ENCODE measurements at places on chromosomes 12 and 14.

GRCh38 chr14:81276073-81277069, 55.6 kb upstream of the GTF2A1 start:
- DNase-seq = peak; percentile 28

GRCh38 chr12:119869720-119870119, 7.4 kb downstream of the CIT start:
- DNase-seq = no peak

DNA sequence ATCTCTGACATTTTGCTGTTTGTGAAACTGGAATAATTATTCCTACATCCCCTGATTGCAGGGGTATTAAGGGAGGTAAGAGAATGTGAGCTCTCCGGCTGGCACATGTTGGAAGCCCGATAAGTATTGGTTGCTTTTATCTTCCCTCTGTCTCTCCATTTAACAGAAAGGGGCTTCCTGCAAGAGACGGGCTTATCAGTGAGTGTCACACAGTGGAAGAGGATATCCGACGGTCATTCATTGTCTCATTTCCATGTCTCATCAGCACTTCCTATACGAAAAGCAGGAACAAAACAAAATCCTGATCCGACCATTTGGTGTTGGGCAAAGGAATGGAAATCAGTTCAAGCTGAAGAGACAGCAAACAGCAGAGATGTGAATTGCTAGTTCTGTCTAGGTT, 10.7 kb downstream of the DYRK4 start:
- no peak for DNase-seq

- no peak for DNase-seq
Observed at GRCh38 chr12:31736472-31736871, 7.7 kb upstream of the AMN1 start.

- DNase-seq = no peak
Observed at GRCh38 chr14:91806716-91807115, 60.6 kb downstream of the TC2N start.

GRCh38 chr12:93883436-93884154, 206.4 kb downstream of the CRADD start:
- no peak for DNase-seq

DNA sequence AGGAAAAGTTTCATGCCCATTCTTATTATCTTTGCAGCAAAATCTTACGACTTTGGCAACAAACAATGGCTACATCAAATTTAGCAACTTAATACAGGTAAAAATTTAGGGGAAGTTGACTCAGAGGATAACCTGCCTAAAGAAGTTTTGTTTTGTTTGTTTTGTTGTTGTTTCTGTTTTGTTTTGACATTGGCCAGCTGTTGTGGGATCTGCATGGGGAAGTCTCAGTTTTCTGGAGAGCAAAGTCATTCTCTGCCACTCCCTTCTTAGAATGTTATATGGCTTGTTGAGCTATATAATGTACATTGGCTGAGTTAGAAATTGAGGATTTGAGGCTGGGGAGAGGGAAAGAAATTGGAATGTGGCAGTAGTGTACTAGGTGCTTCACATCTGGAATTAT, 109.5 kb downstream of the NT5DC3 start:
- DNase-seq = no peak

DNA sequence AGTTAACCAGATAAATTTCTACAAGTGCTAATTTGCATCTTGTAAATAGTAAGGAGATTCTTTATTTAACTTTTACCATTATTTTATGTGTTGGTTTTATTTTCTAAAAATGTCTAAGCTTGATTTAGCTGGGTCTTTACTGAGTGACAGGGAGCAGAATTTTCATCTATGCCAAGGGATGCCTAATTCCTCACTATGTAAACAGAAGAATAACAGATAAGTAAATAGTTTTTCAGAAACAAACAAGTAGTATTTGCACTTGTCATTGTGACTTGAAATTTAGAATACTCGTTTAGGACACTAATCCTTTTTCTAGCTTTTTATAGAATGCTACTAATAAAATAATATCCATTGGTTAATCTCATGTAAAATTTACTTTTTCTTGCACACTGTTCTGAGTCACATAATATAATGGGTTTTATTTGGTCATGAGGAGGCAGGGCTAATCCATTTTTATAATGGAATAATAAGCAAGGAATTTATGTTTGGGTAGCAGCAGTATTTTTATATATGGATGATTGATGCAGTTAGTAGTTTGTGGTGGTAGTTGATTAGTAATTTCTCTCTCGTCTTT, 746.5 kb downstream of the SLC6A15 start:
- no peak for DNase-seq

- DNase-seq = peak; percentile 87
Observed at GRCh38 chr14:24367514-24368211, at the start of gene NFATC4. Gene NFATC4, plus strand, starts transcription at chr14:24368184. Its CDS starts 157 bp downstream, at chr14:24368341.

DNA sequence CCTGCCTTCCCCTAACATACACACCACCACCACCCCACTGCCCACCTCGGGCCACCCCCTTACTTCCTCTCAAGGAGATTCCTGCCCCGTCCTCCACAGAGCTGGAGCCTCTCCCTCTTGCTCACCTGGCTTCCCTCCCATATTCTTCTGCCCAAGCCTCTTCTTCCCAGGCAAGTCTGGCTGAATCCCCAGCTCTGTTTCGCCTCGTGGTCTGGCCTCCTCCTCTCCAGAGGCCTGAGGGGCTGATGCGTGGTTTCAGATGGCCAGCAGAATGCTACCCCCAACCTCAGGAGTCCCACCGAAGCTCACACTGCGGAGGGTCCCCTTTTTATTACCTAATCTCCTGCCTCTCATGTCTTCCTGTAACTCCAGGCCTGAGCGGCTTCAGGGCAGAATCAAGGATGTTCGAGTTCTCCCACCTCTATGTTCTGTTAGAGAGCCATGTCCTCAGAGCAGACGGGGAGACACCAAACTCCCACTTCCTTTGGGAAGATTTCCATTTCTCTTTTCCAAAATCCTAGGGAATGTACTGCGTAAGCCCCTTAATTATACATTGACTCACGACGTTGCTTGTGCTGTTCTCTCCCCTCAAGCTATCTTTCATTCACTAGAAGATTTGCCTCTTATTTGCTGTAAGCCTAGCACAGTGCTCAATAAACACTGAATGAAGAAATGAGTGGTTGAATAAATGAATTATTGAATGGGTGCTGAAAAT, 33.9 kb upstream of the LTBP2 start:
- DNase-seq = no peak

DNA sequence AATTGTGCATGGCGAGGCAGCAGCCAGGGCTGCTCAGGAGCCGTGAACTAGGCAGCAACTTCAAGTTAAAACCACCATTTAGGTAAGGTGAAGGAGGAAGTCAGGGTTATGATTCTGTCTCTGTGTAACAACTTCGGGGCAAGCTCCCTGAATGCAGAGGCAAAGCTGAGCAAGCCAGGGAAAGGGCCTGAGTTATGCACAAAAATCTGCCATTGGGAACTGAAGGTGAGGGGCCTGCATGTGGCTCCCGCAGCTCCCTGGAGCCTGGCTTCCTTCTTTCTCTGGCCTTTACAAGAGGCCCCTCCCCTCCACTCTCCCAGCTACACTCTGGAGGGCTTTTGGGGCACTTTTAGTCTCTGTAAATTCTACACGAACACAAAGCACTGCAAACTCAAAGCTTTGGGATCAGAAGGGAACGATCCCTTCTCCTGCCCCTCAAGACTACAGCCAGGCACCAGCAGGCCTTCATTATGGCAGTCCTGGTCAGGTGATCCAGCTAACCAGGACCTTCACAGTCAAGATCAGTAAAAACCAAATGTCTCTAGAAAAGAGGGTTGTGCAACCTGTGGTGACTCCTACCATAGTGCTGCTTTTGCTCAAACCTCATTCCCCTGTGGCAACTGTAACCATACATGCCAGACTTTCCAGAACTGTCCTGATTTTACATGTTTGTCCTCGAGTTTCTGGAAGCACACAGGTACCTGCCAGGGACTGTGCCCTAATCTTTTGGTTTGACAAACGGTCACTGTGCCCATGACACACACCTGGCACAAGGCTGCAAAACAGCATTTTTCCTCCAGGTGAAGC, 67.2 kb upstream of the PTGR2 start:
- no peak for DNase-seq

GRCh38 chr12:51372021-51372420, 19.2 kb downstream of the GALNT6 start:
- DNase-seq = no peak

DNA sequence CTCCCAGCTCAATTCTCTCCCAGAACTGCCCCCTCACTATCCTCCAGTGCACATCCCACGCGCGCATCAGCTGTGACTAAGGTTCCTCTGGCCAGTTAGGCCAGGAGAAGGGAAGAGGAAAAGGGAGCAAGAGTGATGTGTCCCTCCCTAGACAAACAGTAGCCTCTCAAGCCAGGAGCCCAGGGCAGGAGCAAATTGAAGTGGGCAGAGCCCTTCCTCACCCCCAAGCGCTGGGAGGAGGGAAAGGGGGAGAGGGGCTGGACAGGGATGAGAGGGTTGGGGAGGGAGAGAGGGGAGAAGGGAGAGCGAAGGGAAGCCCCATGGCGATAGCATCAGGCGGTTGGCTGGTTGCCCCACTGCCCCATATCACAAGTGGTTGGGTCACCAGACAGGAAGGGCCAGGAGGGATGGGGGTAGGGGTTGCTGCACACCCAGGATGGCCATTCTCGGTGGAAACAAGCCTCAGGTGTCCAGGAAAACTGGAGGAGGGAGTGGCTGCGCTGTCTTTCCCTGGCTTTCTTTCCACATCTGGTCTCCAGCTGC, 1.1 kb downstream of the CD63 start:
- no peak for DNase-seq

DNA sequence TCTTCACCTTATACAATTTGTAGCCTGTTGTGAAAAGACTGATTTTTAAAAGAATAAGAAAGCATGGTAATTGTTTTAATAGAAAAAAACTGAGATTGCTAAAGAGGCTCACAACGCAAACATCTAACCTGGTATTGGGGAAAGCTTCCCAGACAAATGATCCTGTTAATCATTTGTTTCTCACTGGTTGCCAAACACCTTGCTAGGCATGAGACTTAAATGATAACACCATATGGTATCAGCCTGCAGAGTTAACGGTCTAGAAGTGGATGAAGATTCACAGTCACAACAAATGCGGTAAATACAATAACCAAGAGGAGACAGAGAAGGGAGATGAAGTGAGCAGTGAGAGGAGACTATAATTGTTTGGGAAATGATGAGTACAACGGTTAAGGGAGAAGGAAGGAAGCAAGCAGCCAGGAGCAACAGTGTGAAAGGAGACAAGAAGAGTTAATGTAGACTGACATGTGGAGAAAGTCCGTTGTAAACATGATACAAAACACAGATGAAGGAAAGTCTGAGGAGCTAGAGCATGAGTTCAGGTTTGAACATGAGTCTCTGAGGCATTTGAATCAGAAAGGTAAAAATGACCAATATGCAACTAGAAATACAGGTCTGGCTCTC, 19.8 kb downstream of the GXYLT1 start:
- no peak for DNase-seq

- no peak for DNase-seq
Observed at GRCh38 chr14:23217032-23218020, 20.4 kb upstream of the RNF212B start.

- no peak for DNase-seq
Observed at GRCh38 chr12:25054783-25055144, 105.9 kb upstream of the BCAT1 start.

- peak; percentile 79 for DNase-seq
Observed at GRCh38 chr12:6444031-6444430, 724 bp upstream of the CD27 start.

DNA sequence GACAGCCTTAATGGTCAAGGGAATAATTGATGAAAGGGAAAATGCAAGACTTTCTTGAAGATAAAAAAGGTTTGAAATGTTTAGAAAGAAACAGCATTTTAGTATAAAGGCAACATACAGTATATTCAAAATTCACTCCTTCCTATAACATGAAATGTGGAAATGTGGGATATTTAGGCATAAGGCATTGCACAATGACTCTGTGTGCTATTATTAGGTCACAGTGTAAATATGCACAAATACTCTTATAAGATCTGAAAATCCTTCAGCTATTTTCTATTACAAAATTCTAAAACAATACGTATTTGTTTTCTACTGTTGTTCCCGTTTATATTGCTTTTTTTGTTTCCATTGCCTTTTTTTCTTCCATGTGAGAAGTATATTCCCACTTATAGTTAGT, 127.7 kb downstream of the SLC16A7 start:
- DNase-seq = no peak

DNA sequence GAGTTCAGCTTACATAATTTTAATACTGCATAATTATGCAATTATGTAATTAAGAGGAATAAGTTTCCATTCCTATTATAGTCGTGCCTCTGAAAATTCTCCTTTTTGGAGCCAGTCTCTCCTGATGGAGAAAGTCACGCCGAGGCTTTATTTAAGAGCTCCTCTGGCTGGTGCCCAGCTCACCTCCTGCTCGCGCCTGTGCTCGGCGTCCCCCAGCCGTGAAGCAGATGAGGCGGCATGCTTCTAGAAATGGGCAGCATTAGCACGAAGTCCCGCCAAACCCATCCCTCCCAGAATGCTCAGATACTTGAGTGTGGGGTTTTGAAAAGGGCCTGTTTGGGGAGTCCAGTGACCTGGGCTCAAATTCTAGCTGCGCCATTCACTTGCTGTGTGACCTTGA, 153.0 kb downstream of the PHETA1 start:
- no peak for DNase-seq

- no peak for DNase-seq
Observed at GRCh38 chr14:98877065-98877464, 394.9 kb downstream of the BCL11B start.

DNA sequence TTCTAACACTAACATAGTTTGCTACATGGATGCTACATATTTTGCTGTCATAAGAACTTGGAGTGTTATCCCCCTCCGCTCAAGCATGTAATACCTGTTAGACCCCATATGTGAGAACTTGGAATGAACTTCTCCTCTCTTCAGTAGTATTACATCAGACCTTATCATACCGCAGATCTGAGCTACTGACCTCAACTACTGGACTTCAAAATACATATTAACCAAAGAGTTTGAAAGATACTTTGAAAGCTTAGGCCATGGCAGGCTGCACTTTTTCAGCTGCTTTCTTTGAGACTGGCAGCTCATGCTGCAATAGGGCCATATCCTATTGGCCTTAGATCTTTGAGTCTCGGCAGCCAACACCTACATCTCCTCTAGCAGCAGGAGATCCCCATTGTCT, 74.8 kb downstream of the EEA1 start:
- DNase-seq = no peak

DNA sequence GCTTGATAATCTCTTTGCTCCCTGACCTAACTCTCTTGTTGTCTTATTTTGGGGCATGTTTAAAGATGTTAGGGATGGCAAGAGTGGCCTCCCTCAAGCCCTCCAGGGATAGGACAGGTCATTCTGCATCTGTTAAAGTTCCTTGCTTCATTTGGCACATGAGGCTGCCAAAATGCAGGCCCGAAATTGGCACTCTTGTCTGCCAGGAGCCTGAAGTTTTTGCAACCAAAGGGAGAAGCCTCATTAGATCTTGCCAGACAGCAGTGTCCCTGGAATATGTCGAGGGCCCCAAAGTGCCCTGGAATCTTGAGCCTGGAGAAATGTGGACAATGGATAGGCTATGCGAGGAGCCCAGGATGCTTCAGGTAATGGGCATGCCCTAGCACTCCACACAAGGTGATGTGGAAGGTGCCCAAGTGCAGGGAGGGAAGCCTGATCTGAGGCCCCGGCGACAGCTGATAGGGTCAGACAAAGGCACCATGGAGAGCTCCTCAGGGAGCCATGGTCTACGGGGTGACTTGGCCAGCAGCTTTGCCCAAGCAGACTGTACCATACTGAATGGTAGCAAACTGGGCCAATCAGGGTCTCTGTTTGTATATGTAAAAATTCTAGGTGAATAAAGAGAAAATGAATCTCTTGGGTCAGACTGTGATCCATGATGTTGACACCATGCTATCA, 173.0 kb upstream of the WSCD2 start:
- no peak for DNase-seq

- DNase-seq = no peak
Observed at GRCh38 chr14:59037620-59038019, 150.8 kb upstream of the DAAM1 start.

- no peak for DNase-seq
Observed at GRCh38 chr12:2753536-2753935, 41.2 kb upstream of the FKBP4 start.

Measured in NAMALWA (cell line).